ENCODE measurements at places on chromosomes 3 and 15.

DNA sequence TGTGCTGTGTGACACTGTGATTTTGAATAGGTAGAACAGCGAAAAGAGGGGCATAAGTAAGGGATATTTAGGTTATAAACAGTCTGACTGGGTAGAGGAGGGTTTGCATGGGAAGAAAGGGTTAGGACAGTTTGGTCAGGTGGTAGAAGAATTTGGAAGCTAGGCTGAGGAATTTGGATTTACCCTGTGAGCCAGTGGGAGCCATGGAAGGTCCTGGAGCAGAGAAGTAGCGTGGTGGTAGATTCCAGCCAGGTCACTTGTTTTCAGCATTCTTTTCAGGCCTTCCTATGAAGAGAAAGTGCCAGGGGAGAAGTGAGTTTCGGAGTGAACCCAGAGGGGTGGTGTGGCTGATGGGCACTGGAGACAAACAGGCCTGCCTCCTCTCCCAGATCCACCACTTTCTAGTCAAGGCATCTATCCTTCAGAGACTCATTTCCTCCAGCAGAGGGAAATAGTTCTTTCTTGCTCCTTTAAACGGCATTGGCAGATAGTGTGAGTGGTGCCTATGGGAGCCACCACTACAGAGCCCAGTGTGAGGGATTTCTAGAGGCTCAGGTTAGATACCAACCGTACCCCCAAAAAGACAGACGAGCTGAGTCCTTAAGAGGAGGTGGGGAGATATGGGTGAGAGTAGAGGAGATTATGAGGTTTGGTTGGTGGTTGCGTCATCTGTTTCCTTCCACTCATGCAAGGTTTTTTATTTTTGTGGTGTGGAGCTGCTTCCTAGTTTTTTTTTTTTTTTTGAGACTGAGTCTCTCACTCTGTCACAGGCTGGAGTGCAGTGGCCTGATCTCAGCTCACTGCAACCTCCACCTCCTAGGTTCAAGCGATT is 21.2 kb downstream of the PXK start:
- no peak for DNase-seq

DNA sequence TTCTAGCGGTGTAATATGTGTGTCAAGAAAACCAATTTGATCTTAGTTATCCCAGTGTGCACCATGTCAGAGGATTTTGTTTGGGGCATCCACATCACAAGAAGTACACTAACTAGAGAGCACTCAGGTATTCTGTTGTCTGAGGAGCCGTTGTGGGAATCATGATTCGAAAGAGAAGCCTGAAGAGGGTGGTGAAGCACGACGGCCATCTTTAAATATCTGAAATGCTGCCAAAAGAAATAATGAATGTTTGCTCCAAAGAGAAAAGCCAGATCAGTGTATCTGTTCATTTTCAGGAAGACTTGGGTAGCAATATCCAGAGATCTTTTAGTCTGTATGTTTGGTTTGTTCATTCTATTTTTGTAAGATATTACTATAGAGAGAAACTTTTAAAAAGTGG is 180.7 kb downstream of the KLHL25 start:
- DNase-seq: no peak

DNA sequence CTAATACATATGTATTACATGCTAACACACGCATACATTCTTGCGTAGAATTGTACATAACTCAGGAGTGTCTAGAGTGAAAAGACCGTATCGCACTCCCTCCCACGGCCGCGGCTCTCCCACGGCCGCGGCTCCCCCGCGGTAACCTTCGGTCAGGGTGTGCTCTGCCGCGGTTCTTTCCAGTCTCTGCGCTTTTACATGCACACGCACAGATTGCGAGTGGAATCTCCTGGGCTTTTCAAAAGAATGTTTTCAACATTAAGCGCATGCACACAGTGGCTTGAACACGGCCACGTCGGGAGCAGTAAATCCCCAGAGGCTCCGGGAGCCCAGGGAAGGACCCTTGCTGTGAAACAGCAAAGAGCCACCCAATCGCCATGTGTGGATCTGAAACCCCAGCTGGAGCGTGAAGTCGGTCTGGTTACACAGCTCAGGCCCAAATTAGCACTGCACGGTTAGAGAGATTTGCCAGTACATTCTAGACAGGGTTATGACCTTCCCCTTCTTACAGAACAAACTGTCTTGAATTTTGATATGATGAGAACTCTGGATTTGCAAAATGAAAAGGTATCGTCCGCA is 805 bp upstream of the RGMA start:
- DNase-seq: no peak

DNA sequence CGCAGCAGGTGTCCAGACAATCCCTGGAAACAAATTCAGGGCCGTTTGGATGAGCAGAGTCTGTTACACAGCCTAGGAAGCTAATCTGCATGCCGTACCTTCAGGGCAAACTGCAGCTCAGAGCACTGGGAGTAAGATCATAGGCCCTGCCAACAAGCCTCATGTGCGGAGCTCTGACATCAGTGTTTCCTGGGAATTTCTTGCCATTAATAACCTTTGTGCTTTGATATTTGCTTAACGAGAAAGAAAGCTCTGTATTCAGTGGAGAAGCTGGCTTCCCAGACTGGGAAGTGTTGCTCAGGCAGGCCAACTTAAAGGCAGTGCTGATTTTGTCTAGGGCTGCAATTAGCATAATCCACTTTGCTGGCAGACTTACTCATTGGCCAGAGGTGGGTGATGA is 116.1 kb upstream of the KLHL25 start:
- DNase-seq: no peak

DNA sequence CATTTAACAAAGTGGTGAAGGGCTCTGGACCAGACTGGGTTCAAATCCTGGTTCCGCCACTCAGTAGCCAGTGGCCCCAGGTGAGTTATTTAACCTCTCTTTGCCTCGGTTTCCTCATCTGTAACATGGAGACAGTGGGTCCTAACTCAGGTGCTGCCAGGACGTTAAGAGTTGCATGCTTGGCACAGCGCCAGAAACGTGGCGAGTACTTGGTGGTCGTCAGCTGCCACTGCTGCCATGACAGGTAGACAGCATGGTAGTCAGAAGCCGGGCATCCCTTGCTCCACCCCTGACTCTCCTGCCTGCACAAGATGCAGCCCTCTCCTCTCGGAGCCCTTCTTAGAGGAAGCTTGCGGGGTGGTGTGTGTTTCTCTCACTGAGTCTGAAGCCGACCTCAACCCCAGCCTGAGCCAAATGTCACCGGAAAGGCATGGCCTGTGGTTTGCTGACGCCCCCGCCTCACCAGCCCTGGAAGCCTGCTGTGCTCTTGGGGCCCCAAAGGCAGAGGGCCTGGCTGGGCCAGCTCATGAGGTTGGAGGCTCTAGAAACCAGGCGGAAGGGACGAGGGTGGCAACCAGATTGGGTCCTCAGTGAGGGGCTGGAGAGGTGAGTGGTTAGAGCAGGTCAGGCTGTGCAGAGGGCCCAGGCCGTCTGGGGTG is 160.8 kb upstream of the TLE3 start:
- peak; percentile 88 for DNase-seq

DNA sequence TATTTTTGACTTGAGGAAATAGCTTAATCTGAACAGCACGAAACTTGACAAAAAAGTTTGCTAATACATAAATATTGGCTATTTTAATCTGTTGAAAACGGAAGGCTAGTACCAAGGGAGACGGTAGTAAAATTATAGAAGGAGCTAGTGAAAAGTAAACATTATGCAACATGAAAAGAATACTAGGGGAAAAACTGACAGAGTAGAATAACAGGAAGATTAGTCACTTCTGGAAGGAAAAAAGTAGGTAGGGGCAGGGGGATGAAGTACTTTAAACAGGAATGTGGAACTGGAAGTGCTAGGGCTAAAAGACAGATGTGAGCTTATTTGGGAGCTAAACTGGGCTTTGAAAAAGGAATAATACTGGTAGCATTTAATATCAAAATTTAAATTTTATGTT is 60.1 kb downstream of the MBNL1 start:
- DNase-seq: no peak

DNA sequence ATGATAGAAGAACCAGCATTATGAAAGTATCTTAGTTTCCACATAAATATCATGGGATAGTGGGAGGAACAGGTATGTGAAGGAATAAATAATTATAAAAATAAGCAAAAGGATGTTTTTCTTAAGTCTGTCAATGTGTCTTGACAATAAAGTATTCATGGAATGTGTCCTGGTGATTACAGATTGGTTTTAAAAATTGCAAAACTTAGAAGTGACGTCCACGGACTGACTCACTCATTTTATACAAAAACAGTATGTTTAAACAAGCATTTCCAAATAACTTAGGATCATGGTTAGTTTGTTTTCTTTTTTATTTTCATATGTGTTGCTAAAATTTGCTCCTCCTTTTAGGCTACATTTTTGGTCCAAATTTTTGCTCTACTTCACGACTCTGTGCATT is 687.0 kb upstream of the NECTIN3 start:
- DNase-seq: no peak

DNA sequence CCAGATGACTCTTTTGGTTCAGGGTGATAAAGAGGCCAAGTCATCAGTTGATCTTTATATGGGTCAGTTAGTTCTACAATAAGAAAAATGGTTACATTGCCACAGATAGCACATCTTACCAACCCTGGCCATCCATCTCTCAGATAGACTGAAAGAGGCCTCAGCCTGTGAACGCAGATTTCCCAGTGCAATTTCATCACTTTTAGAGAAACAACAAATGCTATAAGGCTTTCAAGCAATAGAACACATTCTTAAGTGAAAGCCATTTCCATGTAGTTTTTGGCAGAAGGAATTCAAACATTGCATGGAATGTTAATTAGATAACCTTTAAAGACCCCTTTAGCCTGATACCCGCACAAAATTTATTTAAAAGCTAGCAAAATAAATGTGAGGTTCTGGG is 200.6 kb upstream of the ZBTB20 start:
- DNase-seq: no peak

GRCh38 chr3:184761075-184761841 is 49.4 kb upstream of the MAGEF1 start:
- no peak for DNase-seq

GRCh38 chr3:2856138-2857133 is 253.7 kb downstream of the IL5RA start:
- no peak for DNase-seq

- no peak for DNase-seq
Observed at GRCh38 chr3:56825567-56826438, 24.1 kb upstream of the ARHGEF3 start.

GRCh38 chr3:57952208-57952631 is 56.0 kb upstream of the FLNB start:
- no peak for DNase-seq

DNA sequence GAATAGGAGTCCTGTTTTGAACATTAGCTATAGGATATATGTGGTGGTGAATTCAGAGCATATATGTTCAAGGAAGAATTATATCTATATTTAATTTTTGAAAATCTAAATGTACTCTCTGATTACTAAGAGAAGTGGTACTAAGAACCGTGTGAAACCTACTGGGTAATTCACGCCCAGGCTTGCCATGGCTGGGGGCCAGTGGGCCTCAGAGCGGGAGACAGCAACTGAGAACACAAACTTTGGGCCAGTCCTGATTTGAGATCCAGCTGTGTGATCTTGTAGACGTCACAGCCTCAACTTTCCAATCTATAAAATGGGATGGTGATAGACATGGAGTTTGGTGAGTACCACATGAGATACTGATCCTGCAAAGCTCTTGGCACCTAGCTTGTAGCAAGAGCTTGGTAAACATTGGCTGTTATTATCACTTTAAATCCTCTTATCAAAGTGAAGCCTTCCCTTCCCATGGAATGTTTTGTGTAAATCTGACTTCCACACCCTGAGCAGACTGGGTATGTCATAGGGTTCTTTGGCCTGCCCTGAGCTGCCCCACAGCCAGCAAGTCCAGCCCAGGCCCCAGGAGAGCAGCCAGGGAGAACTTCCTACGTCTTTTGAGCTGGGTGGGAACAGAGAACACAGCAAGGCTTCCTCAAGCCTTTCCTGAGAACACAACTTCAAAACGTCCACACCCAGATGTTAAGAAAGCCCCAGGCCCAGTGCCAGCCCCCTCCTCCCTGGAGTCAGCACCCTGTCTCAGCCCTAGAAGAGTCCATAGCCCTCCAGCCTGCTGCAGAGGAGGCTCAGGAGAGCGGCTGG is 8.2 kb upstream of the PAQR5 start:
- no peak for DNase-seq

- no peak for DNase-seq
Observed at GRCh38 chr3:40770061-40770460, 245.3 kb downstream of the ZNF621 start.

DNA sequence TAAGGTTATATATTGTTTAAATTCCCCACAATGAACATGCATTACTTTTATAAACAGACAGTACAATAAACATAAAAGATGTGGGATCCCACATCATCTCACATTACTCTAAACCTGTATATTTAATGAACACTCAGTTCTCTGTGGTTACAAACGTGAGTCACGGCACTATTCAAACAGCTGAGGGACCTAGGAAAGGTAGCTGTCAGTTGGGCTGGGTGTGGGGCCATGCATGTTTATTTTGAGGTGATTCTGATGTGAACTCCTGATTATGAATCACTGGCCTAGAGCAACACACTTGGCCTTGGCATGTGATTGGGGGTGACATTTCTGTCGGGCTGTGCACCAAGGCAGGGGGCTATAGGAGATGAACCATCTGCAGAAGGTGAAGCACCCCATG is 147.6 kb upstream of the HACD2 start:
- DNase-seq: no peak

DNA sequence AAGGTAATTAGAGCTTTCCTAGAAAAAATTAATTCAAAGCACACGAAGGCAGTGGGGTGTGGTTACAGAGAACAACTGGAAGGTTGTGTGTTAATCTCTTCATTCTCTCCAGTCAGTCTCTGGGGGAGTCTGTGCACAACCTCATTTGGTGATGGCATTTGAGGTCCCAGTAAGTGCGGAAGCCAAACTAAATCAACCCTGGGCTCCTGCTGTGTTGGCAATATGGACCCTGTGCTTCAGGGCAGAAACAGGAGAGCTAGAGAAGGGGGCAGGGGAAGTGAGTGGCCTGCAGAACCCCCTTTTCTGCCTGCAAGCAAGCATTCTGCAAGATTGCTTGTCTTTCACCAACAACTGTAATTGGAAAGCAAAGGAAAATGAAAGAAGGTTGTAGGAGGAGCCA is 195.9 kb upstream of the ST8SIA2 start:
- no peak for DNase-seq

DNA sequence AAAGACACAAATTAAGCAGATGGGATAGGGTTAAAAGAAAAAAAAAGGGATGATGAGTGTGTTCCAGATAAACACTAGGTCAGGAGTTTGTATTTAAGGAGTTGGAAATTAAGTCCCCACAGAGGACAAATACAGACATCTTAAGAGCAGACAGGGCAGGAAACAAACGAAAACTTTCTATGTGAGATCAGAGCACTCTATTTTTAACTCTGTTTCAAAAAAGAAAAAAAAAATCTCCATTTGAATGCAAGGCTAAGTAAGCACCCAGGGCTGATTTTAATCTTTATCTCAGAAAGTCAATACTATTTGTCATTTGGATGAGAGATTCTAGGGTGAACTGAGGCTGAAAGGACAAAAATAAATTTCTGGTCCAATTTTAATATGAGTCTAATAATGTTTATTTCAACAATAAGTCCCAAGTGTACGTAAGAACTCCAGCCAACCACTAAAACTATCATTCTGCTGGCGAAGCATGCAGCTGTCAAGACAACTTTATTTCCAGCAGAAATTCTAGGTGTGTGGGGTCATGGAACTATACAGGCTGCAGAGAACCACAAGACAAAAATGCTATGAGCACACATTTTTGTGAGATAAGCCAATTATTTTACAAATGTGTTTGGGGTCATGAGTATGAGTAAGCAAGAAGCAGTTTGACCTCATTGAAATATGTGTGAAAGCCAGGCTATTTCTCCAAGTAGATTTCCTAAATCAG is 186.1 kb downstream of the FMN1 start:
- no peak for DNase-seq

- no peak for DNase-seq
Observed at GRCh38 chr3:11564577-11565001, 79.1 kb downstream of the VGLL4 start.

All from activated CD4-positive, alpha-beta T cell treated with anti-CD3 and anti-CD28 coated beads, Interleukin-2, amount 50 U/mL, for 48 hours (primary cell).